ENCODE measurements at places on chromosomes 1 and 21. TPM values are rescaled to one million over a fixed set of nuclear protein-coding genes. Genes with fewer than 3 reads are reported as not detected.

TFF2 gene
- total RNA-seq: not detected

PPIAL4G gene
- not detected for total RNA-seq

RGSL1 gene
- total RNA-seq: not detected

MYCL gene
- 0.81 TPM for total RNA-seq

RNF186 gene
- total RNA-seq: not detected

GBP4 gene
- total RNA-seq: 3.7 TPM

ZBED6 gene
- total RNA-seq: 30.5 TPM

LEFTY1 gene
- not detected for total RNA-seq

CHRNB2 gene
- total RNA-seq: under 0.01 TPM

CFAP74 gene
- total RNA-seq: not detected

SOX13 gene
- total RNA-seq: 3.3 TPM

URB2 gene
- total RNA-seq: 9.6 TPM

PPM1J gene
- total RNA-seq: 0.63 TPM

HFM1 gene
- 0.49 TPM for total RNA-seq

SLAMF1 gene
- not detected for total RNA-seq

TCHH gene
- 0.09 TPM for total RNA-seq

ZSWIM5 gene
- total RNA-seq: 4.7 TPM

TTC13 gene
- total RNA-seq: 15.1 TPM

SNX7 gene
- 80.3 TPM for total RNA-seq

PDPN gene
- total RNA-seq: 2.0 TPM

Measured in fibroblast of the aortic adventitia (primary cell).